ENCODE measurements at places on chromosomes 2 and 18.

DNA sequence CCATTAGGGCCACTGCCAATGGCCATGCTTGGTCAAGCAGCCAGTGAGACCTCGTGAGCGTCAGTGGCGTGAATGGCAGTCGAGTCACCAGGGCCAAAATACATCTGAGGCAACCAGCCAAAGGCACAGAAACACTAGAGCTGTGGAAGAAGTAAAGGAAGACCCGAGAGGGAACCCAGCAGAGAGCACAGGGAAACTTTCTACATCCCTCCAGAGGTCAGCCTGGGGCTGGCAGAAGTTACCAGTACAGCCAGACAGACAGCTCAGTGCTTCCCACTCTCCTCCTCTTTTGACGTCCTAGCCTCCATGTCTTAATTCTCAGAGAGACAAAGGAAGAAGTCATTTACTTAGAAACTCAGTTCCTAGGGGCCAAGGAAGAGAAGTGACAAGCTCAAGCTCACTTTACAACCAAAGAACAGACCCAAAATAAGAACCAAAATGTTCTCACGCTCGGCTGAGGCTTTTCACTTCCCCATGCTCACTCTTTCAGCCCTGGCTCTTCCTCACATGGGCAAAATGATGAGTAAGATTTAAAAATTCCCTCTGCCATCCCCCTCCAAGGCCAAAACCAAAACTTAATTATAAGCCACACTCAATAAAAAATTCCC, 8.7 kb downstream of the CYRIA start:
- DNase-seq: no peak

DNA sequence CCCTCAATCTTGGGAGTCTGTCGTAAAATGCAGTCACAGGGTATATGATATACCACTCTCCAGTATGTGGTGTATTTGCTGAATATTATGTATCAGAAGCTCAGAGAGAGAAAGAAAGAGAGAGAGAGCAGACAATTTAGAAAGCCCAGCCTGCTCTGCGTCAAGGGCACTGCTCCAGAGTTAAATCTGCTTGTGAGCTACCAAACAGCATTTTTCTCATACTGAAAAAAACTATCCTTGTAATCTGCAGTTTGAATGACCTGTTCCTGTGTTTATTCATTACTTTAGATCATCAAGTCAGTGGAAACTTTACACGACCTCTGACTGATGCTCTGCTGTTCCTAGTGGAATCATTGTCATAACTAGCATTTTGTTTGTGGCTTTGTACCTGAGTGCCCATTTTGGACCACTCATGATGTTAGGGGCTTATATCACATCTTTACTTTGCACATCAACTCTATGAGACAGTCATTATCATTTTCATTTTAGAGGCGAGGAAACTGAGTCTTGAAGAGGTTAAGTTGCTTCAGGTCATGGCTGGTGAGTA, 89.2 kb upstream of the PELI1 start:
- no peak for DNase-seq

DNA sequence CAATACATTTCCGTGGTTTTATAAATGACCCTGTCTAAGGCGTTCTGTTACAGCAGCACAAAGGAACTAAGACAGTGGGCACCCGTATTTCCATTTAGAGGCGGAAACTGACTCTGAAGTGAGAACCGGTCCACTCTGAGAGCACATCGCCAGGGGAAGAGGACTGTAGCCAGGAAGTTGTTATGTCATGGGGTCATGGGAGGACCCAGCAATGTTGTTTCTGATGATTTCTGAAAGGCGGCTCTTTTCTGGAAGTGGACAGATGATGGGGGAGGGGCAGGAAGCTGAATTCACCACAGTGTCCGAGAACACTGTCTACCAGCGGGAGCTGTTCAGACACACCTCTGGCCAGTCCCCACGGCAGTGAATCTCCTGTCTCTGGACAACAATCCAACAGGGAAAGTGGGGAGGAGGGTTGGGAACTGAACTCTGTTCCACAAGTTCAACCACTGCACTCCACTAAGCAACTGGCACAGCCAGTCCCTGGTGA, 2.1 kb upstream of the LRRFIP1 start:
- no peak for DNase-seq

DNA sequence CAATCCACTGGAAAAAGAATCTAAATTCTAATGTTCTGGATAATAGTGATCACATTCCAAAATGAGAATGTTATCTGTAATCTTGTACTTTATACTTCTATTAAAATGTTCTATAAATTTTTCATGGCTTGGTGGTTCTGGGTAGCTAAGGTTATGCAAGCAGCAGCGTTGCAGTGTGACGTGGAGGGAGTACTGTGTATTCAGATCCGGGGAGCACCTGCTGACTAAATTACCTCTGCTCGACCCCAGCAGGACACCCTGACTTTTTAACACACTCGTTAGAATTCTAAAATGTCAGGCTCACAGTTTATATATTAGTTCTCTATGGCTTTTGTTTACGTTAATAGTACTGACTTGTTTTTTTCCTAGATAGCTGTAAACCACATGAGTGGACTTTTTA, 13.0 kb downstream of the ATIC start:
- DNase-seq: no peak

DNA sequence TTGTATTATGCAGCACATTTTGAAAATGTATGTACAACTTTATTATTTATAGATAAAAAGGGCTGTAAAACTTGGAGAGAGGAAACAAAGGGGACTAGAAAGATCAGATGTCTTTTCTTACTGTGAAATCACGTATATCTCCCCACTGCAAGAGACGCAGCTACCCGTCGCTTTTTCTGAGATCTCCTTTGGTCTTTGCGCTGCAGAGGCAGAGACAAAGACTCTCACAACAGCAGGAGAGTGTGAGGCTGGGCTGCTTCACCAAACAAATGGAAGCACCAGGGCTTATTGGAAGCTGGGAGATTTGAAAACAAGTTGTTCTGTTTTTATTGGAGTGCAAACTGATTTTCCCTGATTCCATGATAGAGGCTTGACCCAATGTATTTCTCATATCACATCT, 129.0 kb upstream of the PARD3B start:
- no peak for DNase-seq

GRCh38 chr2:54000524-54000923, 29.7 kb upstream of the PSME4 start:
- peak; percentile 1 for DNase-seq

DNA sequence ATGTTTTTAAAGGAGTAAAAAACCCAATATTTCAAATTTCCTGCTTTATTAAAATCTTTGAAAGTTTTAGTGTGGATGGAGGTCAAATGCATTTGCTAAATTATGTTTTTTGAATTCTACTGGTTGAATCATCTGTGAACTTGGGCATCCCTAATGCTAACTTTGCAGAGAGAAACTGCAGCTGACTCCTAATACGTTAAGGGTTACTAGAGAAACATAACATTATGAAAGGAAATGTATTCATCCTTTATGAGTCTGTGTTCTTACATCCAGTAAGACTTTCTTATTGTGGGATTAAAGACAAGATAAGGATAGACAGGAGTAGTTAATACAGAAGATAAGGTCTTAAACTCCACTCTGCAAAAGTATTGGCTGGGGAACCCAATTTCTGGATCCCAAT, 140.6 kb downstream of the FAM124B start:
- DNase-seq: peak; percentile 32

- DNase-seq: no peak
These were observed 341.6 kb upstream of the LRP1B start for GRCh38 chr2:142472382-142472781.

DNA sequence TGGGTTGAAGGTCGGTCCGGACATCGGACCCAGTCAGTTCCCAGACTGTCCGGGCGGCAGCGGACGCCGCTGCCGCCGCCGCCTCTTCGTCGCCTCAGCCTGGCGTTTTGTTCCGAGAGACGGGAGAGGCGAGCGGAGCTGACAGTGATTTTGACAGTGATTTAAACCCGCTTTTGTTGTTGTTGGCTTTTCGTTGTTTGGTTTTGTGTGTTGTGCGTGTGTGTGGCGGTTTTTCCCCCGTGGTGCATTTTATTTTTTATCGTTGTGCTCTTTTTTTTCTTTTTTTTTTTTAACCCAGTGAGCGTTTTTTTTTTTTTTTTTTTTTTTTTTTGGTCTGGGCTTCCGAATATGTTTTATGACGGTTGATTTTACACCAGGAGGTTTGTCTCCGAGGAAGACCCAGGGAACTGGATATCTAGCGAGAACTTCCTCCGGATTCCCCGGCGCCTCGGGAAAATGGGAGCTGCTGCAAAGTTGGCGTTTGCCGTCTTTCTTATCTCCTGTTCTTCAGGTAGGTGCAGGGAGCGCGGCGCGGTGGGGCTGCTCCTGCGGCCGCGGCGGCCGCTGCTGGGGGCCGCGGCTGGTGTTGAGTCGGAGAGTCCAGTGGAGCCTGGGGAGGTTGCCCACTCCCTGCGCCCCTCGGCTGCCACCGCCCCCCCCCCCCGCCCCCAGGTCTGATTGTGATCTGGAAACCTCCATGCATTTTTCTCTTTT, at the start of gene ACVR2A:
ACVR2A (plus strand) TSS at position 333 of the 714 bp plus-strand sequence; CDS start at position 457, 124 bp downstream.
- DNase-seq: peak; percentile 44

- no peak for DNase-seq
These were observed 128.1 kb upstream of the NPAS2 start for GRCh38 chr2:100691846-100692245.

DNA sequence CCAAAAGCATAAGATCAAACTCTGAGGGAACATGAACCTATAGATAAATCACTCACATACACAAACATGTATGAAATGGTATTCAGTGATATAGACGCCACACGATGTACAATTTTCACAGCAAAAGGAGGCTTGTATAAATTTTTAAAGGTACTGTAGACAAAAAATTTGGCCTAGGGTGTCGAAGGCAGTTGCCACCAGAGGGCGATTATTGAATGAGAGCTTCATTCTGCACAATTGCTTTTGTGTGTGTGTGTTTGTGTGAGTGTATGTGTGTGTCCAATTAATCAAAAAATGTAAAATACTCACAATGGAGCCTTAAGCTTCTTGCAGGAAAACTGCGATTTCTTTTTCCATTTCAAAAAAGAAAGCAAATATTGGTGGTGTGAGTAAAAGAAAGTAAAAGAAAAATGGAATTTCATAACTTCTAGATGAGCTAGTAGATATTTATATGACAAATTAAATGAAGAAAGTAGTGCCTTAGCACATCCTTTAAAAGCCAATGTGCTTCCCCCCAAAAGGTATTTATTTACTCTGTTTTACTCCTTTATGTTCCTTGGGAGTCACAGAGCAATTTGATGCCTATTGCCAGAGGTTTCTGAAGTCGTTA, 800.1 kb downstream of the SATB2 start:
- DNase-seq: peak; percentile 22

DNA sequence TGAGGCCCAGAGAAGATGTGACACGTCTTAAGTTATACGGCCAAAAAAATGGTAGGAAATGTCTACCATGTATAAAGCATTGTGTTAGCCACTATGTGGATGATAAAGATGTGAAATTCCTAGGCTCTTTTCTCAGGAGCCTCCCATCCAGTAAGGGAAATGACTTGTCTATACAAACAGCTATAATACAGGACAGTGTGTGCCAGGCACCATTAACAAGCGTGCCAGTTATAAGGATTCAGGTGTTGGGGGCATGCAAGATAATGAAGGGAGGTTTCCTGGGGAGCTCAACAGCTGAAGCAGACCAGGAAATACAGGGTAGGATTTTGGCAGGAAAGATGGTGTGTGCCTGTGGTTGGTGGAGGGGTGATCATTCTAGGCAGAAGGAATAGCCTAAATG, 37.6 kb downstream of the ALPK2 start:
- DNase-seq: no peak

GRCh38 chr2:207408086-207408794, 121.5 kb upstream of the CREB1 start:
- peak; percentile 32 for DNase-seq

DNA sequence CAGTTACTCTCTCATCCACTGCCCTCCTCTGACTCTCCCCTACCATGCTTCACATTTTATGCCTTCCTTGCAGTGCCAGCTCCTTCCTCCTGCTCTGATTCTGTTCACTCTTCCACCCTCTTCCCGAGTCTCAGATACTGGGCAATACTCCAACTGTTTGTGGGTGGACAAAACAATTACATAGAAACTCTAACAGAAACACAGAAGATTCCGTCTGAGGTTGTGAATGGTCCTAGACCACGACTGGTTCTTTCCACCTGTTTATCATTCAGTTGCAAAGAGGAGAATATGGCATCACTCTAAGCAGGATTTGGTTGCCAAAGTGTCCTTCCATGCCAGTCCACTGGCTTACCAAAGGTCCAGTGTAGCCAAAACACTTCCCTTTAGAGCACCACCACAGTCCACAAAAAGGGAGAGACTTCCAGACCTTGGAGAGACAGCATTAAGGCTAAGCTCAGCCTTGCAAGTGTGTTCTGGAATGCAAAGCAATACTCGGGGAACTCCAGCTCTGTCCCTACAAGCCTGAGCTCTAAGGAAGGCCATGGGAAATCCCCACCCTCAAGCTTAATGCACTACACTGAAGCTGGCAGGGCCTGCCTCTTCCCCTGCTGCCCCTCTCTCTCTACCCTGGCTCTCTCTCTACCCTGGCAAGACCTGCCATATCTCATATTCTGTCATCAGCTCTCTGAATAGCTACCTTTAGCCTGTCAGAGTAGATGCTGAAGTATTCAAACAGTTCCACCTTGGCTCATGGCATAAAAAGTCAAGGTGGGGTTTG, 33.6 kb upstream of the RND3 start:
- peak; percentile 70 for DNase-seq

DNA sequence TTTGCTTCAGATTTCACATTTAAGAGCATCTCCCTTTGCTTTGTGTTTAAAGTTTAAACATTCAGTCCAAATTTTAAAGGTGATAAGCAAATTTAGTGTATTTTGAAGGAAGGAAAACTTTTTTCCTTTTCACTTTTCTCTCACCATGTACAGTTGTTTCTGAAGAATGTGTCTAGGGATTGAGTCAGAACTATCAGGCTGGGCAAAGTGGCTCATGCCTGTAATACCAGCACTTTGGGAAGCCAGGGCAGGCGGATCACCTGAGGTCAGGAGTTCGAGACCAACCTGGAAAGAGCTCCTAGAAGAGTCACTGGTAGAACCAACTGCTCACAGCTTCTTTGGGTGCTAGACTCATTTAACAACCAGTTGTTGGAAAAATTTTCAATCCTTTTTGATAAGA, 327.0 kb upstream of the THUMPD2 start:
- DNase-seq: no peak

GRCh38 chr2:109239720-109240119, 110.7 kb downstream of the SH3RF3 start:
- DNase-seq: peak; percentile 67

GRCh38 chr2:161177969-161178368, 17.7 kb downstream of the TANK start:
- DNase-seq: no peak

DNA sequence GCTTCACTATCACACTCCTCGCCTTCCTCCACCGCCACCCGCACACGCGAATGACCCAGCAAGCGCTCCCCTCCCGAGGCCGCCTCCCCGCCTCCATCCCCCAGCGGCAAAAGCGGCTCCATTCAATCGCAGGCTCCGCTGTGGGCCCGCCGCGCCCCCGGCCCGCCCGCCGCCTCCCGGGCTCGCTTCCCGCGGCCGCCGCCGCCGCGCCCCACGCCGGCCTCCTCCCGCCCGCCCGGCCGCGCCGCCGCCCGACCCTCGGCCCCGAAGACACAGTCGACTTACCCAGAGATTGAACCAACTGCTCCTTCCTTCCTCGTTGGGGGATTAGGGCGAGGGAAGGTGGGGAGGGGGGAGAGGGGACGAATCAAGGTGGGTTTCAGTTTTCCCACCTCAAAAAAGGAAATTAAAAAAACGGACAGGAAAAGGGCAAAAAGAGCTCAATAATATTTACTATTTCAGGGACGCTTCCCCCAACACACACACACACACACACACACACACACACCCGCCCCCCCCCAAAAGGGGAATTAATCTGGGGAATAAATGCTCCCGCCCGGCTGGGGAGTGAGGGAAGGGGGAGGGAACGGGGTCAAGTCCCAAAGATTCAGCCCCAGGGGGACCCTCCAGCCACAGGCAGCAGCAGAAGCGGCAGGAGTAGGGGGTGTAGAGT, 743 bp downstream of the XPO1 start:
- peak; percentile 17 for DNase-seq

- peak; percentile 92 for DNase-seq
These were observed 297.6 kb downstream of the CDCA7 start for GRCh38 chr2:173652311-173652710.

Measured in astrocyte of the spinal cord (primary cell).